ENCODE measurements at places on chromosomes 3 and 15.

- DNase-seq = no peak
Measured at GRCh38 chr3:15361494-15362214, 29.3 kb upstream of the SH3BP5 start.

DNA sequence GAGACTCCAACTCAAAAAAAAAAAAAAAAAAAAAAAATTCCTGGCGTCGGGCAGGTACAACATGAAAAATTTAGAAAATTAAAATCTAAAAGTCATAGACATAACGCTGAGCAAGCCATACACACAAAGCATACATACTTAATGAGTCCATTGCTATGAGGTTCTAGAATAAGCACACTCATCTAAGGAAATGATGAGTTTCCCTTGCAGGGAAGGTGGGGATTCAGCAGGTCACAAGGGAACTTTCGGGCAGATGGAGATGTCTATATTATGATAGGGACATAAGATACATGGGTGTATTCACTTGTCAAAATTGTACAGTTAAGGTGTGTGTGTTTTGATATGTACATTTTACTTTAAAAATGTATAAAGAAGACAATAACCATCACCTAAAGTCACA lies 120.2 kb upstream of the LIPC start:
- no peak for DNase-seq

DNA sequence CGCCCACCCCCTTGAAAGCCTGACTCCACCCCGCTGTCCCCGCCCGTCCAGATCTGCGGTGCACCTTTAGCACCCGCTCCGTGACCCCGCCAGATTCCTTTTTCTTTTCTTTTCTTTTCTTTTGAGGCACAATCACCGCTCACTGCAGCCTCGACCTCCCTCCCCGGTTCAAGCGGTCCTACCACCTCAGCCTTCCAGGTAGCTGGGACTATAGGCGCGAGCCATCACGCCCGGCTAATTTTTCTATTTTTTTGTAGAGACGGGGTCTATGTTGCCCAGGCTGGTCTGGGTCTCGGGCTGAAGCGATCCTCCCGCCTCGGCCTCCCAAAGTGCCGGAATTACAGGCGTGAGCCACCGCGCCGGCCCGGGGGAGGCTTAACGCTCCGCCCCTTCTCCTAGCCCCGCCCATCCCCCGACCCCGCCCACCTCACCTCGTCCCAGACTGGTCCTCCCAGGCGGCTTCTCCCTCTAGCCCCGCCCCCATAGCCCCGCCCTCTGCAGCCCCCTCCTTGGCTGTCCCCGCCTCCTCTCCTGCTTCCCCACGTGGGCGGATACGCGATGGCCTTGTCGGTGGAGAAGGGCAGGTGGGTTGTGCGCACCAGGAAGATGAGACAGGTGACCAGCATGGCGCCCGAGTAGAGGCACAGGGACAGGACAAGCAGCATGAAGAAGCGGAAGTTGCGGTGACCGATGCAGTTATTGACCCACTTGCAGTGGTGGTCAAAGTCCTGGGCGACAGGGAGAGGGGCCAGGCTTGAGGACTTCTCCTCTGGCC lies 3.2 kb downstream of the ZDHHC19 start:
- DNase-seq = peak; percentile 29

- DNase-seq = no peak
Measured at GRCh38 chr3:17442332-17443049, 299.9 kb downstream of the TBC1D5 start.

DNA sequence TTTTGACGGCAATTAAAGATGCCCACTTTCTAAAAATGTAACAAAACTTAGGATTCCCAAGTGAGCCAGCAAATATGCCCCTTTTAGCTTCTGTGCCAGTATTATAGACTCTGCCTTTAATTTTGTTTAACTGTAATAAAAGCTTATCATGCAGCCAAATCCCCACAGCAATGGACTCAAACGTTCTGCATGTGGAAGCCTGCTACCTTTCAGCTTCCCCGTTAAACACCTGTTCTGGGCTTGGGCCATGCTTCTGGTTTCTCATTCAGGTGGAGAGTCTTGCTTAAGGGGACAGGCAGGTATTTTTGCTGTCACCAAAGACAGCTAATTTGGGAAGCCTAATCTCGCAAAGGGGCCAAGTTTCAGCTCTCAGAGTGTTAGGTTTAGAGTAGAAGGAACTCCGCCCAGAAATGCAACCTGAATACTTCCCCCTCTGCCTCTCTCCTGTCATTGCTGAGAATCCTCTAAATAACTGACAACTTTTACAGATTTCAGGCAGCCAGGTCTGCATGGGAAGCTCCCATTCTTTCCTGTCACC lies 399.4 kb upstream of the ATP11B start:
- no peak for DNase-seq

DNA sequence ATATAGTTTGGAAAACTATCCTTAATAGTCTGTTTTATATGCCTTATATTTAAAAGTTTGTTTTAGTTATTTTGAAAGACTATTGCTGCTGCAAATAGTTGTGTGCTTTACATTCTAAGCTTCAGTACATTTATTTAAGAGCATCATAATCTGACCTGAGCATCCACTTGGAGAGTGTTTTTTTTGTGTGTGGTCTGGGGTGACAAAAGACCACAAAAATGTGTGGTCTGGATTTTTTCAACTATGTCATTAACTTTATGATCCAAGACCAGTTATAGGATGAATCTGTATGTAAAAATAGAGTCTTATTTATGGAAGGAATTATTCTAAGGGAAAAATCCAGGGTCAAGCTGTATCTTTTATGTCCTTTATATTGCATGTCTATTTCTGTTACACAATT lies 77.4 kb downstream of the SLTM start:
- no peak for DNase-seq

All from activated effector memory CD4-positive, alpha-beta T cell treated with Interleukin-2 at 50 U/mL for 16 hours (primary cell).